CD14-positive monocyte (primary cell): ENCODE measurements at places on chromosomes 12 and 14.
A peak's percentile ranks its signal among the peaks of the same experiment; 100 is the strongest.

DNA sequence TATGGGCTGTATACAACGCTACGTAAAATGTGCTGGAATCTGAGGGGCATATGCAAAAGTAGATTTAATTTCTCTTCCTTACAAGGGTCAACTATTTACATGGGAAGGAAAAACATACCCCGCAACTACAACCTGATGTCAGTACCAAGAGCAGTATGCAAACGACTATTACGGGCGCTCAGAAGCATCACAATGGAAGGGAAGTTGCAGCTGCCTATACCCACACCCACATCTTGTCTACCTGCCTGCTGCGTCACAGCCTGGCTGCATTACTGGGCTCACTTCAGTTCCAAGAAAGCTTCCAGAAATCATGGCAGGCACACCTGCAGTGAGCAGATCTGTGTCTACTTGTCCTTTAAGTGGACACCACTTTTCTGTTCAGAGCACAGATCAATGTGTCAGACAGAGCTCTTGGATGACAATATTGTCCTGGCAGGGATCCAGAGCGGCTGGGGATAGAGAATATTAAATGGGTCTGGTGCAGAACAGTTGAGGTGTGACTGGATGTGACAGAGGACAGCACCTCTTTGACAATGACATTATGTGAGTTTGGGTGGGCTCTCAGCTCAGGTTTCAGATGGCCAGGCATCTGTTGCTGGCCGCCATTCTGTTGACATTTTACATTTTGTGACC, 41.5 kb upstream of the GNG2 start:
- no peak for DNase-seq

DNA sequence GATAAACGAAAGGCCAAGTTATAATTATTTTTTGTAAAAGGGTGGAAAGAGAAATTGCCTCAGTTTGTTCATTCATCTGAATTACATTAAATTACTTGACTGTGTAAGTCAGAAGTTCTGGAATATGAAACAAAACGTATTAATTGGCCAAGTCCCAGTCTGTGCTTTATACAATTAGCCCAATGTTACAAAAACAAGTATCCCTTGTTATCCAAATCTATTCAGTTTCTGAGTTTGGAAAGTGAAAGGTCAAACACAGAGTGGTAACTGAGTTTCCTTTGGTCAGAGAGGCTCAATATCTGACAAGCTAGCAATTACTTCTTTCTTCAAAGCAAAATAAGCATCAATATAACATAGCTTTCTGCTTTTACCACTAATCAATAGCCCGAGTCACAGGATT, 62.6 kb downstream of the SPPL3 start:
- DNase-seq = no peak

DNA sequence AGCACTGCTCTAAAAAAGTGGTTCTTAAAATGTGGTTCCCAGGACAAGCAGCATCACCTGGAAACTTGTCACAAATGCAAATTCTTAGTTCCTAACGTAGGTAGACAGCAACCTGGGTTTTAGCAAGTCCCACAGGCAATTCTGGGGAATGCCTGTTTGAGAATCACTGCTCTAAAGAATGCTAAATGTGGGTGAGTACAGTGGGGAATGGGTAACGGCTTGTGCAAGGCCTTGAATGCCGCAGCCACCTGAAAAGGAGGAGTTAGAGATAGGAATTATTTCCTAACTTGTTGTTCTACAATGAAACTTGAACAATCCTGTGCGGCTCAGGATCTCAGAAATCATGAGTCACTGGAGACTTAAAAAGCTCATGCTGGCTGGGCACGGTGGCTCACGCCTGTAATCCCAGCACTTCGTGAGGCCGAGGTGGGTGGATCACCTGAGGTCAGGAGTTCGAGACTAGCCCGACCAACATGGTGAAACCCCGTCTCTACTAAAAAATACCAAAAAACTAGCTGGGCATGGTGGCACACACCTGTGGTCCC, 34.9 kb downstream of the GNS start:
- DNase-seq = no peak

- DNase-seq = no peak
These were observed 13.2 kb upstream of the PRKCH start for GRCh38 chr14:61308198-61308597.

- no peak for DNase-seq
These were observed 42.3 kb upstream of the PRPF39 start for GRCh38 chr14:45041641-45042040.

- no peak for DNase-seq
These were observed 28.9 kb upstream of the TMEM179 start for GRCh38 chr14:104633276-104634137.

- DNase-seq = no peak
These were observed 215.1 kb downstream of the LRRK2 start for GRCh38 chr12:40439771-40440492.

DNA sequence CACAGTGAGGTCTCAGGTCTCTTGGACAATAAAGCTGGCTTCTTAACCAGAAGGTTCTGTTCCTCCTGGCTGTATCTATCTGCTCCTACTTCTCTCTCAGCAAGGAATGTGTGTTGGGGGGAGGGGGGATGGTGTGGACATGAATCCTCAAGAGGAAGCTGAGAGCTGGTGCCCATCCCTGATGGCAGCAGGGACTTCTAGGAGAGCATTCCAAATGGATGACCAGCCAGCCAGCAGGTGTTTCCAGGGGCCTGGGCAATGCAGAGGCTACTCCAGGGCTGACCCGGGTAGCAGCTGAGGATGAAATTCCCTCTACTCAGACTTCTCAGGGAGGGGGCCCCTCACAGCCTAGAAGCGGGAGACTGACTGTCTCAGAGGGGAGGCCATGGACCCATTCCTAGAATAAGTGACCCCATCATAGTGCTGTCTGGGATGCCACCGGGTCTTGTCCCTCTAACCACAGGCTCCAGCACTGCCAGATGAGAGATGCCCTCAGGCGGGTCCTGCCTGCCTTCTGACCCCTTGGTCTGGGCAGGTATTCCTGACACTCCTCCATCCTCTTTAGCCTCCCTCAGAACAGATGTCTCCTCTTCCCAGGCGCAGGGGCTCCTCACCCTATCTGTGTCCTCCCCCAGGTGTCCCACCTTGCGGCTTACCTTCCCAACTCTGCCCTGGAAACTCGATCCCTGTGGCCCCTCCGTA, 1.2 kb downstream of the RAB15 start:
- no peak for DNase-seq

DNA sequence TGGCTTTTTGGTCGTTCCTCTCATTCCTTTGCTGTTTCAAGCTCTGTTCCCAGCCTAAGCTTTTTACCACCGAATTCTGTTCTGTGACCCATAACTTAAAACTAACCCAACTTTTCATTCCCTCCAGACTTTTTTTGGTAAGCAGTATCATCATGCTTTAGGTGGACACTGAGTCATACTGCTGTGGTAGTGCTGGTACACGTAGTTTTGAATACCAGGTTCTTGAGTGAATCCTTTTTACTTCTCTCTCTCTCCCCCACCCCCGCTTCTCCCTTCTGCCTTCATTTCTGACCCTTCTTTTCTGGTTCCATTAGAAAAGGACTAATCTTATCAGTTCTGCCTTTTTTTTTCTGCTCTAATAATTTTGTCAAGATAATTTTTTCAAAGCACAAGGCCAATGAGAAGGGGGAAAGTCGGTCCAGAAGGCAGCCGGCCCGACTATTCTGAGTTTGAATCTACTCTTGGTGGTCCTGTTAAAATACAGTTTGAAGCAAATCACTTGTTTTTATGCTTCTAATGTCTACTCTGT, 2.3 kb upstream of the MDM2 start:
- no peak for DNase-seq

DNA sequence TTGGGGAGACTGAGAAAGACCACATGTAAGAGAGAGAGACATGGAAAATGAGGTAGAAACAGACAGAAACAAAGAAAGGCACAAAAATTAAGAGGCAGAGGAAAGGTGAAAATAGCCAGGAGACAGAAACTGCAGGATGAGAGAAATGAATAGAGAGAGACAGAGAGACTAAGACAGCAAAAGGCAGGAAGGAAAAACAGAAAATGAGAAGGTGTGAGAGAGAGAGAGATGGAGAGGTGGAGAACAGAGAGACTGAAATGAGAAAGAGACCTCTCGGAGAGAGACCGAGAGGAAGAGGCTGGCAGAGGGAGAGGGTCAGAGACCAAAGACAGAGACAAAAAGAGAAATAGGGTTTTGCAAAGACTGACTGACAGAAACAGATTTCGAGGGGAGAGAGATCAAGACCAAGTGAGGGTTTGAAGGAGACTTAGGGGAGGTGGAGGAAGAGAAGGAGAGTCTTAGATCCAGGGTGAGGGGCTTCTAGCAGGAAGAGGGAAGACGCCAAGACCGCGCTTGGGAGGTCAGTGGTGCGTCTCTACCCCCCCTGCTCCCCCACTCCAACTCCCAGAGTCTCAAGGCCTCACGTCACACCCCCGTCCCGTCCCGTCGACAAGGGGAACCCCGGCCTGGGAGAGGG, 1.1 kb upstream of the AQP5 start:
- DNase-seq = no peak

- no peak for DNase-seq
These were observed 667 bp upstream of the ITFG2 start for GRCh38 chr12:2811801-2812200.

DNA sequence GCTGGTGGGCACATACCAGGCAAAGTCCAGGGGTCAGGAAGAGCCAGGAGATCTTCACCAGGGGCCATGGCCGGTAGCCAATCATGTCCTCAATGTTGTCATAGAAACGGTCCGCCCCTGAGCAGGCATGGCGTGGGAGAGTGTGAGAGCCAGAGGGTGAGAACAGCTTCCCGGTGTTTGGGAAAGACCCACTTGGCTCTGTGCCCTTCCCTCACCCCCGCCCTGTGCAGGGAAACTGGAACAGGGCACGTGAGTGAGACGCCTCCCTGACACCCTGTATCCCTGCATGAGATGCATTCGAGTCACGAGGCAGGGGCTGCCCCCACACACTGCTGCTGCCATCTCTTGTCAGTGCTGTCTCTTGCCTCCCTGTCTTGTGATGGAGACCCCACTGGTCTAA, 20.7 kb downstream of the SLC6A12 start:
- DNase-seq = no peak

- DNase-seq = peak; percentile 67
These were observed 3.6 kb downstream of the SCAF11 start for GRCh38 chr12:45986641-45987339.

DNA sequence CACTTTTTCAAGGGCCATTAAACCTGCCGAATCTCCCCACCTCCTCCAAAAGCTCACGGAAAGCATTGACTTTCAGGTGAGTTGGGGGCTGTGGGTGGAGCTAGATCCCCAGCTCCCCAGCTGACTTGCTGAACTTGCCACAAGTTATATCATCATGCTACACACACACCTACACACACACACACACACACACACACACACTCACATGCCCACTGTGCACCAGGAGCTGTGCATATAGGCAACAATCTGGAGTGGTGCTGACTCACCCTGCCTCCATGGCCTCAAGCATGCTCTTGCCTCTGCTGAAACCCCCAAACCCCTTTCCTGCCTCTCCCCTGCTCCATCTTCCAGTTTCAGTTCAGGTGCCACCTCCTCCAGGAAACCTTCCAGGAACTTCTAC, 26.1 kb downstream of the SERPINA3 start:
- DNase-seq = no peak

DNA sequence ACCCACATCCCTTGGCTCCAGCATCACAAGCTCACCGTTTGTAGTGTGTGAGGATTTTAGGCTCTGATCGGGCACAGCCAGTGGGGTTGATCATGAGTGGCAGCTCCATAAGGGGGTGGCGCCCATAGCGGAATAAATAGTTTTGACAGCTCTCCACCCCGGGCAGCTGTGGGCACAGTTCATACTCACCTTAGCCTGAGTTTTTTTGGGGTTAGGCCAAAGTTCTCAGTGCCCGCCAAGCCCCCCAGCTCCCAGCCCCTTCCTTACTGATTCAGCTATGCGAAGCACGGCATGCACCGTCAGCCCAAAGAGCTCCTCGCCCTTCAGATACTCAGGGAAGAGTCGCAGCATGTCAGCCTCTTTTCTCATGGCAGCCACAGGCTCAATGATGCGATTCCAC, 6.0 kb upstream of the PRKAG1 start:
- DNase-seq = no peak

DNA sequence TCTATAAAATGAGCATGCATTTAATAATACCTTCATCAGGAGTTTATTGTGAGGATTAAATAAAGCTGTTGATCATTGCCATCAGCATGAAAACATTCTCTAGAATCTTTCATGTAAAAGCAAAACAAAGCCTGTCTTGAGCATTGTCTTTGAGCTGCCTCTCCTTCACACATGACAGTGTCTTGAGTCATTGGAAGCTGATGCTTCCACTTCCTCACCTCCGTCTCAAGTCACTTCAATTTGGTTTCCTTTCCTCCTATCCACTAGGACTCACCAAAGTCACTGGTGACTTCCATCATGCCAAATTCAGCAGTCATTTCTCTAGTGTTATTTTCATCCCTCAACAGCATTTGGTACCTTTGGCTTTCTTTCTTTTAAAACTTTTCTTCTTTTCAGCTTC, 31.6 kb upstream of the MYBPC1 start:
- DNase-seq = peak; percentile 40

GRCh38 chr12:51911788-51912711, 4.7 kb downstream of the ACVRL1 start:
- peak; percentile 49 for DNase-seq

DNA sequence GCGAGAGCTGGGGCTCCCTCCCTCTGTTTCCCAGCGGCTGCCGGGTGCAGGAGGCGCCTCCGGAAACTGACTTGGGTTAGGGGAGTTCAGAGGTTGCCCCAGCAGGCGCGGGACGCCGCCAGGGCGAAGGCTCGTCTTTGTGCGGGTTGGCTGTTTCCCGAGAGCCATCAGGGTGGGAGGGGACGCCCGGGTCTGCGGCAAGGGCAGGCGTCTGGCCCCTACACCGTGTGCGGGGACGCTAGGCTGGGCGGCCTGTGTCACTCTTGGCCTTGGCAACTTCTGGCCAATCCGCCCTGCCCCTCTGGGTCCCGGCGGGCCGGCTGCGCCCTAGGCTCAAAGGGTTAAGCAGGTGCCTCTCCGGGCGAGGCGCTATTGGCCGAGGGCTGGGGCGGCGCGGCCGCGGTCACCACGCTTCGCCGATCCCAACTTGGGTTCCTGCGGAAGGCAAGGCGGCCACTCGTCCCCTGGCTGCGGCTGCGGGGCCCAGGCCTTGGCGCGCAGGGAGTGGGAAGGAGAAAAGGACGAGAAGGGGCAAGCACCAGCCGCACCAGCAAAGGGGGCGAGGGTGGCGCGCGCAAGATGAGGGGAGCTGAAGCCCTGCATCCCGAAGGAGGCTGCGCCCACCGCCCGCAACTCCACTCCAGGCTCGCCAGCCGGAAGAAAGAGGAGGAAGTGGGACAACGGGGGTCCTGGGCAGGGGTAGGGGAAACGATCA, 5.6 kb upstream of the NPAS3 start:
- no peak for DNase-seq

DNA sequence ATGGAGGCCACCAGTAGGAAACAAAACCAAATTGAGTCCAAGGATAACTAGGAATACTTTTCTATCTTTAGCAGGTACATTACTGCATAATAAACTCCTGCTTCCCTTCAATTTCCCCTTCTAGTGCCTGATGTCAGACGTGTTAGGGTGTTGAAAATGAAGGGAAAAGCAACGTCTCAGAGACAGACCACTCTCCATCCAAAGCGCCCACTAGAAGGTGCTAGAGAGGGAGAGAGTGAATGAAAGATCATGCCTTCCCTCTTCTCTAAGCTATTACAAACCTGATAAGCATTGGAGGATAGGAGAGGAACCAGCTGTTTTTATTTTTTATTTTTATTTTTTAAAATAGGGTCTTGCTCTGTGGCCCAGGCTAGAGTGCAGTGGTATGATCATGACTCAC, 64.1 kb downstream of the ZNF641 start:
- peak; percentile 11 for DNase-seq

GRCh38 chr12:14256555-14257169, 108.8 kb upstream of the ATF7IP start:
- peak; percentile 84 for DNase-seq

GRCh38 chr14:62667421-62667914, 377.8 kb downstream of the KCNH5 start:
- DNase-seq = no peak
